ENCODE measurements at places on chromosomes 1 and 21.

DNA sequence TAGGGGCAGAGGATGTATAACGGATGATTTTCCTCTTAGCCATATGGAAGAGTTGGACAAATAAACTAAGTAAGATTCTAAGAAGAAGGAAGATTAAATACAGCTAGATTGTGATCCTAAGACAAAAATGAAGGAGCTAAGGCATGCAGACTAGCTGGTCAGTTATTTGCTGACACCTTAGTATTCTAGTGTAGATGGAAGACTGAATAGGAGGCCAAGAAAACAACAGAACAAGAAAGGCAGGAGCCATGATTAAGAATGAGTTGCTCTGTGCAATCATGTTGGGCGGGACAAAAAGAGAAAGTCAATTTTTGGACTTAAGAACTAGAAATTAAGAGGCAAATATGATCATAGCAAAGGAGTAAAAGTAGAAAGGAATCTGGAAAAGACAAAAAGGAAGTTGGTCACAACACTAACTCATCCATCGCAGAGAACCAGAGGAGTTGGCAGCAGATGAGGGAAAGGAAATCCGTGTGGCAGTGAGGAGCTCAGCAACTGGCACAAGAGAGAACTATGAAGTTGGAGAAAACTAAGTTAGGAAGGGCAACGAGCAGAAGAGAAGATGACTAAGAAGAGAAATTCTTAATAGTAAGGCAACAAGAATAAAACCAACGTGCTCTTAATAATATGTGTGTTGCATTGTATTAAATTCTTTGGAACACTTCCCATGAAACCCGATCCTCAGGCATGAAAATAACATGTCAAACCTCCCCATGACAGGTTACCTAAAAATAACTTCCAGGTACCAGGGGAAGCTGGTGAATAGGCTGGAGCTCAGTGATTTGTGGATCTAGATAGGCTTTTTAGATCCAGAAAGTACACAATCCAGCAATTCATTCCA, 234.4 kb downstream of the LTN1 start:
- no peaks in the 10 kb centered on the region for H3K27me3 ChIP-seq
- H3K27ac ChIP-seq = peak overlapping the region; percentile 48
- H3K36me3 ChIP-seq = no peaks in the 10 kb centered on the region
- no peak for DNase-seq
- H3K4me3 ChIP-seq = no peak overlapping the region
- H3K4me1 ChIP-seq = peaks cover 55% of the 10 kb centered on the region

- H3K36me3 ChIP-seq = no peaks in the 10 kb centered on the region
- no peak overlapping the region for H3K4me3 ChIP-seq
- H3K4me1 ChIP-seq = no peaks in the 10 kb centered on the region
Observed at GRCh38 chr1:228072658-228073043, 9.9 kb upstream of the ARF1 start.

GRCh38 chr1:240401731-240402130, 210.2 kb downstream of the GREM2 start:
- H3K36me3 ChIP-seq = no peaks in the 10 kb centered on the region
- no peak for DNase-seq
- no peaks in the 10 kb centered on the region for H3K27me3 ChIP-seq
- H3K4me1 ChIP-seq = no peaks in the 10 kb centered on the region
- no peak overlapping the region for H3K4me3 ChIP-seq

GRCh38 chr1:35443768-35444518, 113.3 kb downstream of the KIAA0319L start:
- H3K4me1 ChIP-seq = no peaks in the 10 kb centered on the region
- no peaks in the 10 kb centered on the region for H3K27me3 ChIP-seq
- peaks cover 70% of the 10 kb centered on the region for H3K36me3 ChIP-seq
- H3K4me3 ChIP-seq = no peak overlapping the region

- no peak overlapping the region for H3K27ac ChIP-seq
- H3K4me3 ChIP-seq = no peak overlapping the region
- no peaks in the 10 kb centered on the region for H3K27me3 ChIP-seq
- H3K4me1 ChIP-seq = no peaks in the 10 kb centered on the region
Observed at GRCh38 chr1:89546082-89546889, 21.7 kb downstream of the LRRC8B start.

DNA sequence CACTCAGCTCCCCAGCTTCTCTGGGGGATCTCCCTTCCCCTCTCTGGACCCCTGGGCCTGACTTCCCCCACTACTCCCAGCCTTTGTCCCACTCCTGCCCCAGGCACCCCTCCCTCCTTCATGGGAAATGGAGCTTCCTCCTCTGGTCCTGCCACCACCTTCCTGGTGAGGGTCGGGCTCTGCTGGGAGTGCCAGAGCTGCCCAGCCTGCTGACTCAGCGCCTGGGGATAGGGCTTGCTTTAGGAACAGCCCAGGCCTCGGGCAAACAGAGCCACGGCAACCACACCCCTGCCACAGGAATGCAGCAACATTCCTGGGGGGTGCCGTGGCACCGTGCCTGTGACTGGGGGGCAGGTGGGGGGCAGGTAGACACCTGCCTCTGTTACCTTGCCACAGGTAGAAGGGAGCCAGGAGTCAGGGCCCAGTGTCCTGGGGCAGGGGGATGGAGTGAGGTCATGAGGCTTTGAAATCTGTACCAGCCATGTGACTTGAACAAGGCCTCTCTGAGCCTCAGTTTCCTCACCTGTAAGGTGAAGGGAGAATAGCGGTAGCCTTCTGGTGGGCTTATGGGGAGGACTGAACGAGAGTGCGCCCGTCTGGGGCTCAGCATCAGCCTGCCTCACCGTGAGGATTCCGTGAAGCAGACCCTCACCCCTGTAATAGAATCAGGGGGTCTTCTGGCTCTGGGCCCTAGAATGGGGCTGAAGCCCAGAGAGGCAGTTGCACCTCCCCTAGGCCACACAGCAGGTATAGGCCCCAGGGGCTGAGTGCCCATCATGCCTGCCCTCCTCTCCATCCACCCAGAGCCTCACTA, 17.8 kb upstream of the EPHA2 start:
- H3K27ac ChIP-seq = no peak overlapping the region
- H3K27me3 ChIP-seq = no peaks in the 10 kb centered on the region
- H3K4me1 ChIP-seq = peaks cover 37% of the 10 kb centered on the region
- H3K4me3 ChIP-seq = no peak overlapping the region
- H3K36me3 ChIP-seq = no peaks in the 10 kb centered on the region

GRCh38 chr1:21865609-21865942, 53.5 kb downstream of the LDLRAD2 start:
- peaks cover 77% of the 10 kb centered on the region for H3K36me3 ChIP-seq
- no peak overlapping the region for H3K4me3 ChIP-seq
- no peak for DNase-seq
- H3K4me1 ChIP-seq = peaks cover 13% of the 10 kb centered on the region
- H3K27me3 ChIP-seq = no peaks in the 10 kb centered on the region
- peak overlapping the region; percentile 8 for H3K27ac ChIP-seq

- DNase-seq = no peak
- H3K27ac ChIP-seq = no peak overlapping the region
- H3K27me3 ChIP-seq = no peaks in the 10 kb centered on the region
- H3K4me3 ChIP-seq = no peak overlapping the region
Observed at GRCh38 chr1:77126307-77126706, 92.9 kb downstream of the PIGK start.

DNA sequence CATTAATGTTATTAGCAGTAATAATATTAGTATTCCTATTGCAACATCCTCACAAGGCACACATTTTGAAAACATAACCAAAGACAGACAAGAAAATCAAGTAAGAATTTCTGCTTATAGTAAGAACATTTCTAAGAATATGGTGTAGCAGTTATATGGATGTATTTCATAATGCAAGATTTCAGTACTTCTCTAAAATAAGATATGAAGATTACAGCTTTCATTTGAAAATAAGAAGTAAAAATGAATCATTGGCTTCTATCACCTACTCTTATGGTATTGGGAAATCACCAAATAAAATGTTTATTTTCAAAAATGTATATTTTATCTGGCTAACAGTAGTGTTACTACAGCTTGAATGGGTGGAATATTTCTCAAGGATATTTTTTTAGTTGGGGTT, 103.8 kb upstream of the USP25 start:
- no peaks in the 10 kb centered on the region for H3K4me1 ChIP-seq
- no peak overlapping the region for H3K4me3 ChIP-seq
- H3K36me3 ChIP-seq = no peaks in the 10 kb centered on the region
- no peak for DNase-seq

DNA sequence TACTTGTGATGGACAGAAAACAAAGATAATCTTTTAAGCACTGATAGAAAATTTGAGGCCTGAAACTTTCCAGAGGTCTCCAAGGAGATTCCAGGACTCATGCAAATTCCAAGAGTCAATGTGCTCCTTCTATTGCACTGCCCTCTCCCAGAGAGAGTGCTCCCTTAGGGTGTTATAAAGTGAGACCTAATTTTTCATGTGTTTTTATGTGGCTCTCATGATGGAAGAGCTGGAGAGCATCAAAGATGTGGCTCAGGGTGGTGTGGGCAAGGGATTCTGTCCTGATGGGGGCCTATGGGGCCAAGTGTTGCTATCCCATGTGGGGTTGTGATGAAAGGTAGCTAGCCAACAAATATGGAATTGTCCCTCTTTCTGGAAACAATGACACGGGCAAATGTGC, 101.3 kb downstream of the PRRX1 start:
- DNase-seq = no peak
- no peaks in the 10 kb centered on the region for H3K4me1 ChIP-seq
- H3K27me3 ChIP-seq = no peaks in the 10 kb centered on the region
- no peaks in the 10 kb centered on the region for H3K36me3 ChIP-seq
- no peak overlapping the region for H3K27ac ChIP-seq

- no peaks in the 10 kb centered on the region for H3K27me3 ChIP-seq
- no peak overlapping the region for H3K4me3 ChIP-seq
- no peaks in the 10 kb centered on the region for H3K4me1 ChIP-seq
- H3K36me3 ChIP-seq = no peaks in the 10 kb centered on the region
- no peak for DNase-seq
- H3K27ac ChIP-seq = no peak overlapping the region
Observed at GRCh38 chr1:226761322-226761721, 22.2 kb upstream of the ITPKB start.

- no peaks in the 10 kb centered on the region for H3K27me3 ChIP-seq
- no peak overlapping the region for H3K27ac ChIP-seq
- H3K36me3 ChIP-seq = no peaks in the 10 kb centered on the region
- DNase-seq = no peak
- H3K4me3 ChIP-seq = no peak overlapping the region
- no peaks in the 10 kb centered on the region for H3K4me1 ChIP-seq
Observed at GRCh38 chr1:118896416-118896815, 91.7 kb downstream of the TBX15 start.

DNA sequence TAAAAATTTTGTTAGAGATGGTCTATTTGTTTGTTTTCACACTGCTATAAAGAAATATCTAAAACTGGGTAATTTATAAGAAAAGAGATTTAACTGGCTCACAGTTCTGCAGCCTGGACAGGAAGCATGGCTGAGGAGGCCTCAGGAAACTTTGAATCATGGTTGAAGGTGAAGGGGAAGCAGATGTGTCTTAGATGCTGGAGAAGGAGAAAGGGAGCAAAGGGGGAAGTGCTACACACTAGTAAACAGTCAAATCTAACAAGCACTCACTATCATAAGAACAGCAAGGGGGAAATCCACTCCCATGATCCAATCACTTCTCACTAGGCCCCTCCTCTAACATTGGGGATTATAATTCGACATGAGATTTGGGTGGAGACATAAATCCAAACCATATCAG, 76.8 kb upstream of the COL24A1 start:
- no peaks in the 10 kb centered on the region for H3K36me3 ChIP-seq
- no peak for DNase-seq
- H3K4me1 ChIP-seq = no peaks in the 10 kb centered on the region
- no peak overlapping the region for H3K4me3 ChIP-seq

GRCh38 chr21:35724156-35724555, 336.2 kb downstream of the SETD4 start:
- no peak overlapping the region for H3K27ac ChIP-seq
- H3K4me3 ChIP-seq = no peak overlapping the region
- H3K27me3 ChIP-seq = no peaks in the 10 kb centered on the region

- H3K4me3 ChIP-seq = no peak overlapping the region
- H3K4me1 ChIP-seq = no peaks in the 10 kb centered on the region
- no peak for DNase-seq
- no peaks in the 10 kb centered on the region for H3K36me3 ChIP-seq
- no peaks in the 10 kb centered on the region for H3K27me3 ChIP-seq
- H3K27ac ChIP-seq = no peak overlapping the region
Observed at GRCh38 chr1:36517011-36517771, 34.5 kb upstream of the CSF3R start.

DNA sequence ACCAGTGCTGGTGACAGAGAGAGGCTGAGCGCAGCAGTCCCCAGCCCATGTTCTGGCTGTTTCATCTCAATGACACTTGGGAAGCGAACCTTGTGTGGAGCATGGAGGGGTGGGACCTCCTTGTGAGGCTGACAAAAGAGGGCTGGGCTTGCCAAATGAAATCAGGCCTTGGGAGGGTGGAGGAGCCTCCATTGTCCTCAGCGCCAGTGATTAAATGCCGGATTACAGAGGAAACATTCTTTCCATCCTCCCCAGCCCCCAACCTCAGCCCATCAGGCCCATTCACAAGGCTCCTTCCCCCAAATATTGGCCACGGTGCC, 63.3 kb upstream of the PAXBP1 start:
- no peaks in the 10 kb centered on the region for H3K4me1 ChIP-seq
- no peaks in the 10 kb centered on the region for H3K36me3 ChIP-seq
- no peak for DNase-seq
- H3K27me3 ChIP-seq = no peaks in the 10 kb centered on the region
- no peak overlapping the region for H3K4me3 ChIP-seq

DNA sequence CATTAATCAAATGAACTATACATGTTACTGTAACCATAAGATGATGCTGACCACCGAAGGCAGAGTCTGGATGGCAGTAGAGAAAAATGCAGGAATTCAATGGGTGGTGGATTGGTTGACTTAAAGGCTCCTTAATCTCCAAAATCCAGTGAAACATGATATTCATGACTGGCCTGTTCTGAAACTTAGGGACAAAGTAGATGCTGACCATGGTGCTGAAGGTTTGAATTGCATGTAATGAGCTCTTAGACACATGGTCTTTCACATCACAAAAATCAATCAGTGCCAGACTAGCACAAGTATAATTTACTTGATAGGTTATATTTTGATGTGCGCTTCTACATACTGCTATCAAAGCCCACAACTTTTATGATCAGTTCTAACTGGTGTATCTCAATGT, 30.9 kb upstream of the NTMT2 start:
- no peak for DNase-seq
- H3K4me3 ChIP-seq = no peak overlapping the region
- no peaks in the 10 kb centered on the region for H3K36me3 ChIP-seq
- no peaks in the 10 kb centered on the region for H3K27me3 ChIP-seq

DNA sequence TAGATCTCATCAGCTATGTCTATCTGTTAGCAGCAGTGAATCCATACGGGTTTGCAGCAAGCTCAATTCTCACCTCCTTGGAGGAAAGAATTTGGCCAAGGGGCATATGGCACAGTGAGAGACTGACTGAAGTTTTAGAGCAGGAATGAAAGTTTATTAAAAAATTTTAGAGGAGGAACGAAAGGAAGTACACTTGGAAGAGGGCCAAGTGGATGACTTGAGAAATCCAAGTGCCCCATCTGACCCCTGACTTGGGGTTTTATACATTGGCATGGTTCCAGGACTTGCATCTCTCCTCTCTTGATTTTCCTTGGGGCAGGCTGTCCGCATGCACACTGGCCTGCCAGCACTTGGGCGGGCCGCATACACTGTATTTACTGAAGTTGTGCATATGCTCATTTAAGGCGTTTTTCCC, 9.2 kb upstream of the OSBPL9 start:
- no peaks in the 10 kb centered on the region for H3K36me3 ChIP-seq
- no peak for DNase-seq
- H3K27me3 ChIP-seq = no peaks in the 10 kb centered on the region
- peaks cover 4% of the 10 kb centered on the region for H3K4me1 ChIP-seq
- no peak overlapping the region for H3K4me3 ChIP-seq

All from ascending aorta (tissue), 2 donors.